Activated CD4-positive, alpha-beta T cell treated with anti-CD3 and anti-CD28 coated beads, Interleukin-2, amount 50 U/mL, for 16 hours (primary cell): ENCODE measurements at places on chromosomes 3 and 15.

- no peak for DNase-seq
These were observed 133.2 kb downstream of the SLC25A26 start for GRCh38 chr3:66354001-66354400.

DNA sequence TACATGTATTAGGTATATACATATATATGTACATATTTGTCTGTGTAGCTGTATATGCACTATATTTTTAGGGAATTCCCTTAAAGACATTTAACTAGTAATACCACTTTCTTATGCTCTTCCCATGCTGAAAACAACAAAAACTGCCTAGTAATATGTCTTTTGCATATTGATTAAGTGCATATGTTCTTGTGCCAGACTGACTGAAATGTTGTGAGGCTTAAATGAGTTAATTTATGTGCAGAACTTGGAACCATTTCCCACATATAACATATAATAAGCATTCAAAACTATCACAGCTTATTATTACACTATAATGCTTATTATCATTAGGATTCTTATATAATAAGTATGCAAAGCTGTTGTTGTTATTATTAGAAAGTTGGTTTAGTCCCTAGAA is 318.0 kb upstream of the KCNMB2 start:
- DNase-seq, result no peak

- no peak for DNase-seq
These were observed 15.0 kb upstream of the ZNF385D start for GRCh38 chr3:21766002-21766401.

- no peak for DNase-seq
These were observed 5.6 kb downstream of the MYO1E start for GRCh38 chr15:59367022-59367451.

DNA sequence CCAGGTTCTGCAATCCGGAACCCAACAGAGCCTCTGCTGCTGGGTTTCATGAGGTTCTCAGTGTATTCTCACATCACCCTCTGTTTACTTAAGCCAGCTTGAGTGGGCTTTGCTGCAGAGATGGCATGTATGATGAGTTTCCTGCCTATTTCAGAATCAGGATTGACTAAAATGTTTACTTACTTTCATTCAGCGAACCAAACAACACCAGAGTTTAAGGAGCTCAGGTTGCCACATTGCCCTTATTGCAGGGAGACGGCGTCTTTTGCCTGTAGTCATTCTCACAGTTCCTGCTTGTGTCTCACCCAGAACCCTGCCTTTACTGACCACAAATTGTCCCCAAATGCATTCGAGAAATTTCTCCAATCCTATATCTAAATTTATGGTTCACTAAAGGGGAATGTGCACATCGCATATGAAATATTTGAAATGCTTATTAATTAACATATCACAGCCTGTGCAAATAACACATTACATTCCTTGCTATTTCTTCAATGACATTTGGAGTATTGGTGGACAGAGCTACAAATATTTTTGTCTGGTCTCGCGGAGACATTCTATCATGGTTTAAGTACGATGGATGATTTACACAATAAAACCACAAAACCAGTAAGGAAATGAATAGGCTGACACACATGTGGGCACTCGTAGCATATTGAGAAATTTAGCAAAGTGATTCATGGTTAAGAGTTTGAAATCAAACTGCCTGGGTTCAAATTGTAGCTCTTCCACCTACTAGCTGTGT is 377.2 kb upstream of the CFAP20DC start:
- DNase-seq, result peak; percentile 82

GRCh38 chr3:193981504-193981903 is 154.4 kb upstream of the HES1 start:
- DNase-seq, result no peak
